ENCODE measurements at places on chromosomes 13 and 19.

DNA sequence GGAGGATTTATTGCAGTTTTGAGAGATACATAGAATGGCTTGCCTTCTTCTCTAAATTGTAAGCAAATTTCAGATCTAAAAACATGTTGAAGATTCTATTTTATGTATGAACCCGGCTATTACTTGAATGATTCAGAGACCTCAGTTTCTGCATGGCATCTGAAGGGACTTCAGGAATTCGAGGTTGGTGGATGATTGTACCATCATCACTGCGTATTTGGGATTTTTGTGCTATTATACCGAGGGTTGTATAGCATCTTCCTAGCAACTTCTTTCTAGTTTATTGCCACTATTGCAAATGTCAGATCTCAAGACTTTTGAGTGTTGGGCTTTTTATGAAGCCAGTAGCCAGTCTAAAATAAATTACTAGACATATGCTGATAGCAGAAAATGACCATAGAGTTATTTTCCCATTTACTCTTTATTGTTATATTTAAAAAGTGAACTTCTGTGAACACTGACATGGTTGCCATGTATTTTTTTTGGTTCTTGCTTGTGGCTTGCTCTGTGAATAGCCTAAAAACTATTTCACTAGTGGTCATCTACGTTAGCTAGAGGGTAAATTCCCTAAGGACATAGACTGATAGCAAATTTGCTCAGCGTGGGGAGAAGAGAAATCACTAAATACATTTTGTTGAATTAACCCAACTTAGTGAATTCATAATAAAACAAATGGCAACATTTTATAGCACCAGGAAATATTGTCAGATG lies 70.6 kb upstream of the KLF12 start:
- DNase-seq, result no peak

- DNase-seq, result no peak
These were observed 60.0 kb upstream of the LRCH1 start for GRCh38 chr13:46492946-46493345.

GRCh38 chr19:46371371-46371901 lies 24.5 kb downstream of the PPP5C start:
- DNase-seq, result no peak

GRCh38 chr19:45528744-45529419 lies 21.6 kb downstream of the VASP start:
- no peak for DNase-seq

DNA sequence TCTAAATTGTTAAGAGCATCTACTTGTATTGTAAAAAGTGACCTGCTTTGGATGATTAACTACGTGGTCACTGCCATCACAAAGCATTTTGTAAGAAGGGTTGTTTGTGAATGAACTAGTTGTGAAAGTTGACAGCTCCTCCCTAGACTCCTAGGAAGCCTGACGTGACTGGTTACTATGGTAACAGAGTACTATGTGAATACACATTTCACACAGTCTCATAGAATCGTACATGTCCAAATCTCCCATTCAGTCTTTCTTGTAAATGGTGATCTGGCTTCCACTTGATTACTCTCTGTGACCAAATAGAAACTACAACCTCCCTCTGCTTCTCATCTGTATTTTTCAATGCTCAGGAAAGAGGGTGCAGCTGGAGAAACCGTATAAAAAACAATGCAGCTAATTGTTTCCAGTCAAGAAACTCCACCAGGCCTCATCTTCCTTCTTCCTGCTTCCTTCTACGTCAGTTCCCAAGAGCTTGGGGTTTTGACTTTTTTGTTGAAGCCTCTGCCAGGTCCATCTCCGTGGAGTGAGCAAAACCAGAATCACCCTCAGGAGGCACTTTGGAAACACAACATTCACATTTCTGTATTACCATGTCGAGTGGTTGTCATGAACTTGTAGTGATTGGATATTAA lies 83.4 kb downstream of the GPC6 start:
- no peak for DNase-seq

GRCh38 chr19:49869009-49869483 lies 1.7 kb upstream of the PNKP start:
- no peak for DNase-seq

DNA sequence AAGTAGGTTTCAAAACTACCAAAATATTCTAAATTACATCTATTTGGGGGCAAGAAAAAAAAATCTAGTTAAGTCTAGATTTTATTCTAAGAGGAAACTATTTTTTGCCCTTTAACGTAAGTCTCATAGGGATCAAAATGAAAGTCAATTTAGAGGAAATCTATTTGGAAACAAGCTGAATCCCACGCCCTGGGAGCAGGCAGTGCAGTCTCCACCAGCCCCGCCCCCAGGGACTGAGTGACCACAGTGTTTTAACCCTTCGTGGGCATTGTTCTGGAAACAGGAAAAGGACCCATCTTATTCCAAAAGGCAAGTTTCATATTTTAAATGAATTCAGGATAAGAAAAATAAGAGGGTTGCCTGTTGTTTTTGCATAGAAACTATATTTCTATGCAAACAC lies 209.7 kb downstream of the SPRY2 start:
- no peak for DNase-seq

DNA sequence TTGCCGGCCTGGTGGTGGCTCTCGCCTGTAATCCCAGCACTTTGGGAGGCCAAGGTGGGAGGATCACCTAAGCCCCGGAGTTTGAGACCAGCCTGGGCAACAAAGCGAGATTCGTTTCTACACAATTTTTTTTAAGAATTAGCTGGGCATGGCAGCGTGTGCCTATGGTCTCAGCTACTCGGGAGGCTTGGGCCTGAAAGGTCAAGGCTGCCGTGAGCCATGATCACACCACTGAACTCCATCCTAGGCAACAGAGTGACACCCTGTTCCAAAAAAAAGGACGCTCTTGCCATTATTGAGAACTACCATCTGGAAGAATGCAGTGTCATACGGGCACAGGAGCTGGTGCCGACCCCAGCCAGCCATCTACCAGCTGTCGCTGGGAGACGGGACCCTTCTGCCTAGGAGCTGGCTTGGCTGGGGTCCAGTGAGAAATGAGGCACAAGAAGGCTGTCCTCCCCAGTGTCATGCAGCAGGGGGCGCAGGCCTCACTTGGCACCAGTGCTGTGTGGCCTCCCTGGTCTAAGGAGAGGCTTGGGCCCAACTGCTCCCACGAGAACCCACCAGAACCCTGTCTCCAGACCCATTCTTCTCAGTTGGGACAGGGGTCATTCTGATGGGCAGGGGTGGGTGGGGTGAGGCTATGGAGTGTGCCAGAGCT lies 12.2 kb upstream of the RELB start:
- DNase-seq, result peak; percentile 46

DNA sequence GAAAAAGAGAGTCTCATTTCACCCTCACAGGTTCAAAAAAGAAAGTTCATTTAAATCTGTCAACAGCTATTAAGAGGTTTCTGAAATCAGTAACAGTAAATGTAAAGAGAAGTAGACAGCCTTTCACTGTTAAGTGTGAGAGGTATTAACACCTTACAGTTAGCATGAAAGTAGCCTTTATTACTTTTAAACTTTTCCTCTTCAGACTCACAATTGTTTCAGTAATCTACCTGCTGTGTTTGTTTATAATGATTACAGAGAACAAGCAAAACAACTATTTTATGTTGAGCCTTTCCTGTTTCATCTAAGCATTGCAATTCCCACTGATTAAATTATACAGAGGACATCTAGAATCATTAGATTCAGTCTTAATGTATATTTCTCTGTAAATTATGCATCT lies 159.8 kb downstream of the PCDH9 start:
- no peak for DNase-seq

GRCh38 chr13:87671753-87672605 lies 808 bp downstream of the SLITRK5 start:
- no peak for DNase-seq

DNA sequence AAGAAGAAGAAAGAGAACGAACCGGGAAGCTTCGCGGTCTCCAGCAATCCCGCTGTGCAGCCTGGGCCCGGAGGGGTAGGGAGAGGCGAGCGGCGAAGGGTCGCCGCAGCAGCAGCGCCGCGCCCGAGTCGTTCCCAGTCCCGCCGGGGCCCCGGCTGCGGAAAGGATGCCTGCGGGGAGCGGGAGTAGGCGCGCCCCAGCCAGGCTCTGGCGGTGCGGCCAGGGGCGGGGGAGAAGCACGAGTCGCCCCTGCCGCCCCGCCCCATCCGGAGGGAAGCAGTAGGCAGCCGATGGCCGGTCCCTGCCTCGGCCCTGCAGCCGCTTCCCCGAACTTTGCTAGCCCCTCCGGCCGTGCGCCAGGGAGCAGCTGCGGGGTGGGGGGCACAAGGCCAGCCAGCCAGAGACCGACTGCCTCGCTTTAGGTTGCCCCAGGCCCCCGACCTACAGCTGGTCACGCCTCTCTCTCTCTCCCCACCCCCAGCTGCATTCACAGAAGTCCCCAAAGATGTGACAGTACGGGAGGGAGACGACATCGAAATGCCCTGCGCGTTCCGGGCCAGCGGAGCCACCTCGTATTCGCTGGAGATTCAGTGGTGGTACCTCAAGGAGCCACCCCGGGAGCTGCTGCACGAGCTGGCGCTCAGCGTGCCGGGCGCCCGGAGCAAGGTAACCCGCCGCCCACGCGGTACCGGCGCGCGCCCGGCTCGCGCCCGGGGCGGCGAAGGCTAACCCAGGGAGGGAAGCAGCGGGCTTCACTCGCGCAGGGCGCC lies 1.1 kb downstream of the VSTM2B start:
- DNase-seq, result no peak

DNA sequence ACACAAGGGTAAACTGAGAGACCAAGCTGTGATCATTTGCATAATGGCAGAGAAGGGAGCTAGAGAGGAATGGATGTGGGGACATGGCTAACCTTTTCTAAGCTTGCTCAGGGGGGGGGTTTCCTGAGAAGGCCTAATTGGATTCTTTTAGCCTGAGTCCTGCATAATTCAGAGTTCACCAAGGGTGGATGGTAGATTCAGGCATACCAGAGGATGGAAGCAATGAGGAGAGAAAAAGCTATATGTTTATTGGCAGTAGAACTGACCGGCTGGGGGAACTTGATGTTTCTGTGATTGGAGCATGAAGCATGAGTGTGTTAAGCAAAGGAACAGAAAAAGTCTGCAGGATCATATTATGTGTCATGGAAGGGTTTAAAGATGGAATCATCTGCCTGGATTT lies 65.9 kb upstream of the KLF12 start:
- DNase-seq, result no peak

- DNase-seq, result no peak
These were observed 543.0 kb downstream of the IRS2 start for GRCh38 chr13:109243311-109243951.

DNA sequence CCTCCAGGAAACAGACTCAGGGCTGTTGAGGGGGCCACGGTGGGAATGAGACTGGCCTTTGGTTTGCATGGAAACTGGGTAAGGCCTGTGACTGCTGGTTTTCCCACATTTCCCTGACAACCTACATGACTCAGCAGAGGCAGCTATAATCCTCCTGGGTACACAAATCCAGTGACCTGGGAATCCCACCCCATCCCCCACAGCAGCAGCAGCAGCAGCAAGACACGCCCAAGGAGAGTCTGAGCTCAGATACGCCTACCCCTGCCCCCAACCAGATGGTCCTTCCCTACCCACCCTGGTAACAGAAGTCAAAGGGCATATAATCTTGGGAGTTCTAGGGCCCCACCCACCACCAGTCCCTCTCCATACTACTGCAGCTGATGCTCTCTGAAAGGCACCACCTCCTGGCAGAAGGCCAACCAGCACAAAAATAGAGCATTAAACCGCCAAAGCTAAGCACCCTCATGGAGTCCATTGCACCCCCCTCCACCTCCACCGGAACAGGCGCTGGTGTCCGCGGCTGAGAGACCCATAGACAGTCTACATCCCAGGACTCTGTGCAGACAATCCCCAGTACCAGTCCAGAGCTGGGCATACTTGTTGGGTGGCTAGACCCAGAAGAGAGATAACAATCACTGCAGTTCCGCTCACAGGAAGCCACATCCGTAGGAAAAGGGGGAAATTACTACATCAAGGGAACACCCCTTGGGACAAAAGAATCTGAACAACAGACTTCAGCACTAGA lies 237.2 kb upstream of the SPRY2 start:
- DNase-seq, result no peak

DNA sequence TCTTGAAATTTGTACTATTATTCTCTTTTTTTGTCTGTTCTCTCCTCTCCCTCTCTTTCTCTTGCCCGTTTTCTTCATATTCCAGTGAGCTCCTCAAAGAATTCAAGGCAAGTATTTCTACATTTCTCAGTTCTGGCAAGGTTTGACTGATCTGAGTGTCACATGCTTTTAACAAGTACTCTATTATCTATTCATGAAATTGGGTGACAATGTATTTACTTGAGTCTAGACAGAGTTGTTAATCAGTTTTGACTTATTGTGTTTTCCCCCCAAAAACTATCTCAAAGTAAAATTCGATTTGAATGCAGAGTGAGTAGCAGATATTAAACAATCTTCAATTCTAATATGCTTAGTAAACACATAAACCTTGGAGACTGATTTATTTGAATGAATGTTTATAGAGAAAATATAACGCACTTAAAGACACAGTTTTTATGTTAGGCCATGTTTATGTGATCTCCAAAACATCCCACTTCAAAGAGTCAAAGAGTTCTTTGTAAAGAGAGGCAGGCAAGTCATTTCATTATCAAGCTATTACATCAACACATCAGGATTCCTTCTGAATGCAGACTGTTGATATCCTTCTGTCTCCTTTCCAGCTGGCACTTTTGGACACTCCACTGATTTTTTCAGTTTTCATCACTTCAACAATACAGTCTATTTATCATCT lies 166.6 kb downstream of the SLITRK6 start:
- DNase-seq, result no peak

DNA sequence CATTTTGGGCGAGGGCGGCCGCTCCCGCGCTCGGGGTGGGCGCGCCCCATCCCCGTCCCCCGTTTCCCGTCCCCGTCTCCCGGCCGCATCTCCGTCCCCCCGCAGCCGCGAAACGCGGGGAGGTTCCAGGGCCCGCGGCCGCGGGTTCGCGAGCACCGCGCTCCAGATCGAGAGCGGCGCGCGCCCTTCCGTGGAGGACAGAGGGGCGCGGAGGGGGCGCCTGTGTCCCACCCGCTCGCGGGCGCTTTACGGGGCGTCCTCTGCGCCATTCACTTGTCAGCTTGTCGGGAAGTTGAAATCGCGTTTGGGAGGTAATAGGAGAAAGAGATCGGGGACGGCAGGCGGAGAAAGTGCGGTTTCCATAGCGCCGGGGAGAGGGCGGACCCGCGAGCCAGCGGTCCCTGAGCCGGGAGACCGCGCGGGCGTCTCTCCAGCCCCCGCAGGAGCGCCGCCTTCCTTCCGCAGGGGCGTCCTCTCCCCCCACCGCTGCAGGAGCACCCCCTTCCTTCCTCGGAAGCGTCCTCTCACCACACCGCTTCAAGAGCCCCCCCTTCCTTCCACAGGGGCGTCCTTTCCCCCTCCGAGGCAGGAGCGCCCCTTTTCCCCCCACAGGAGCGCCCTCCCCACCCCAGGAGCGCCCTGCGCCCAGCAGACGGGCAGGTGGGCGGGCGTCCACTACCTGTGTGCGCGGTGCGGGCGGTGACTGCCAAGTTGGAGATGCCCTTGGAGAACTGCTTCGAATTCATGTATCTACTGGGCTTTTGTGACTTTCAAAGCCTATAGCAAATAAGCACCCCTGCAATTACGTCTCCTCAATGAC lies 962 bp upstream of the IRS2 start:
- DNase-seq, result no peak

Data from effector memory CD4-positive, alpha-beta T cell (primary cell).